SHP77 (cell line): ENCODE measurements at places on chromosomes 4 and X.

GRCh38 chr4:137678796-137679195 is 146.5 kb upstream of the PCDH18 start:
- DNase-seq: no peak

GRCh38 chrX:17501746-17502145 is 126.7 kb downstream of the NHS start:
- no peak for DNase-seq

DNA sequence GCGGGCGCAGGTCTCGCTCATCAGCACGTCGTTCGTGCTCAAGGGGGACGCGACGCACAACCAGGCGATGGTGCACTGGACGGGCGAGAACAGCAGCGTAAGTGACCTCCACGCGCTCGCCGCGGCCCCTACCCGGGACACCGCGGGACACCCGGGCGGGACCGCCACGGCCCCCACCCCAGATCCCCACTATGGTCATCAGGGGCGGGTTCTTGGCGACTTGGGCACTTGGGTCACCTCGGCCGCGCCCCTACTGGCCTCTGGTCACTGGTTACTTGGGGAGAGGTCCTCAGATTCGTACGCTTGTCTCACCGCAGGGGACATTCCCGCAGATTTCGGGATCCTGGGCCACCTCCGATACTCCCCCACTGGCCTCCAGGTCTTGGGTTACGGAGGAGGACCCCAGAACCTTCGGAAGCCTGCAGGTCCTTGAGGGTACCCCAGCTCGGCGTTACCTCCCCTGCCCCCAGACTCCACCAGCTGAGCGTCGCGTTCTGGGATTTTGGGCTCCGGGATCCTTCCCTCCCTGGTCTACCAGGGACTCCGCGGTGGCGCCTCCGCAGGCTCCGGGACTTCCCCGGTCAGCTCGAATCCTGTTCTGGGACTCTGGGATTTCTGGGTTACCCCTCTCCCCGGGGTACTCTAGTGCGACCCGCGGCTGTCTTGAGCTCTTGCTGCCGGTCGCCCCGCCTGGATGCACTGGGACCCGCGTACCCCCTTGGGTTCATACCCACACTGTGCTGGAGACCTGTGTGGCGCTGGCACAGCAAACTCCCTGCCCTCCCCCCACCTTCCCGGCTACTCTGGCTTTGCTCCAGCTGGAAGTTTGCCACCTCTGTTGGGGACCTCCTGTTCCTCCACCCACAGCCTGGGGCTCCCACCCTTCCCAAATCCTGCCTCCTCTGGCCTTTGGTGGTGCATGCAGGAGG is 956 bp downstream of the SORCS2 start:
- DNase-seq: no peak

DNA sequence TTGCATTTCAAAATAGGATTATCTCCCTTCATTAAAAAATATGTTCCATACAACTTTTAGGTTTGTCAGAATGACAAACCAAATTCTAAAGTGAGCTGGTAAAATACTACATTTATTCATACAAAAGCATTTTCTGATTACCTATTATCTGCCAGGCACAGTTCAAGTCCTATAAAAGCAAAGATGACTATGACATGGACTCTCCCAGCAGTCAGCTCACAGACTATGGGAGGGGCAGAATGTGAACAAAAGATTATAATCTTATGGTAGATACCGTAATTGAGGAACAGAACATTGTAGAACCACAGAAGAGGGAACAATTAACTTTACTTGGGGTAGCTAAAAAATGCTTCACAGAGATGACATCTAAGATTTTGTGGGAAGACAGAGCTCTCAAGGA is 12.4 kb downstream of the PAQR3 start:
- no peak for DNase-seq

DNA sequence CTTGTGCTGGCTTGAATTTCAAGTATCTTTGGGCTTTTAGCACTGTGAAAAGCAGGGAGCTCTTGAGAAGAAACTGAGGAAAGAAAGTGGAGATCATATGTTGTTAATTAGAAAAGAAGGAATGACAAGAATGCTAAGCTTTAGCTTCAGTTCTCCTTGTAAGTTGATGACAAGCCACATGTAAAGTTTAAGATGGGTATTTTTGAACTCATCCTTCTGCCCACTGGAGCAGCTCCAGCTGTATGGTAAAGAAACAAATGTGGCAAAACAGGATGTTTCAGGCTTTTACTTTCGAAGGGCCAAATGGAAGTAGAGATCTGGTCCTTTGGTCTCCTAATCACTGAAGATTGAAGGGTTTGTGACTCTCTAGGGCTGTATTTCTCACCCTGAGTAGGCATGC is 137.8 kb downstream of the GUCY2F start:
- no peak for DNase-seq

DNA sequence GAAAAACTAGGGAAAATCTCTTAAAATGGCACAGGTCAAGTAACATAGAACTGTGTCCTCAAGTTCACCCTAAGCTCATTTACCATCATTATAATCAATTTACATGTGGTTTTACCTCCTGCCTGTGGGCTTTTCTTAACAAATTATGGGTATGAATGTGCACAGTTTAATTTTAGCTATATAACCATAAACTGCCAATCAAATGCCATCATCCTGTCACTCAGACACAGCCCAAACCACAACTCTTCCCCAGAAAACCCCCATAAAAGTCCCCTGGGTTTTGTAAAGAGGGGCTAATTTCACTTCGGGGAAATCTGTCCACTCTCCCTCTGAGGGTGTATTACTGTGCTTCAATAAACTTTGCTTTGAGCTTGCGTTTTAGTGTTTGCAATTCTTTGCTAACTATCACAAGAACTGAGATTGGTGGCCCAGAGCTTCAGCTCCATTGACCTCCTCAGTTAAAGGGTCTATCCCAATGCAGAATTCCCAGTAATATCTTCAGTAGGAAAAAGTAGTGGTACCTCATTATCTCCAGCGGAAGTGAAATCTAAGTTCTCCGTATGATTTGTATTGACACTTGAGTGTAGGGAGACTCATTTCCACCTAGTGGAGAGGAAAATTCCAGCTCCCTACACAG is 394.6 kb downstream of the SPOCK3 start:
- no peak for DNase-seq

GRCh38 chr4:168569931-168570276 is 73.1 kb downstream of the PALLD start:
- no peak for DNase-seq

DNA sequence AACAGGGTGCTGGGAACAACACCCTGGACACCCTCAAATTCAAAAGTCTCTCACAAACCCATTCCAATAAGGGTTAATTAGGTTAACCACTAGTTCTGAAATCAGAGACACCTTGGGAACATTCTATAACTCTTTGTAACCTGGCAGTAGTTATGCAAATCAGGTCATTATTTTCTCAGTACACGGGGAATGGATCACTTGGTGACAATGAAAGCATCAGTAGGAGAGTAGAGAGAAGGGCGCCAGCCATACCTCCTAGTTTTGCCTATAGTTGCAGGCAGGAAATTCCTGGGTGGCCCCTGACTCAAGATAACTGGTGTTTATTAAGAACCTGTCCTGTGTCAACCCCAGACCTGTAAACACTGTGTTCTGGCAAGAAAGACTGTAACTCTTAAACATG is 2.5 kb downstream of the CCDC110 start:
- no peak for DNase-seq

GRCh38 chrX:12898073-12898472 is 8.3 kb upstream of the TLR8 start:
- no peak for DNase-seq

DNA sequence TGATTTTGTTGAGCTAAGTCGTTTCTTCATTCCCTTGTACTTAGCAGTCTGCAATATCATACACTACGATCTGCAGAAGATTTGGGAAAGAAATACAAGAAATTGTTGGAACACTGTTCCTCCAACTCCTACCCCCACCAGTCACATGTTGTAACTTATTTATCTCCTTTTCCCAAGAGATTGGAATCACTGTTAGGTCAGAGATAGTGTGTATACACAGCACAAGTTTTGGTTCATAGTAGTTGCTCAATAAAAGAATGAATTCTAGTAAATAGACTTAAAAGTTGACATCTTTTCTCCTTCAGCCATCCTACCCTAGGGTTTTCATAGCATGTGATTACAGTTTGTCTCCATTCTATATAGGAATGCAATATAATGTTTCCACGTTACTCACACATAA is 68.8 kb downstream of the ARFIP1 start:
- no peak for DNase-seq

DNA sequence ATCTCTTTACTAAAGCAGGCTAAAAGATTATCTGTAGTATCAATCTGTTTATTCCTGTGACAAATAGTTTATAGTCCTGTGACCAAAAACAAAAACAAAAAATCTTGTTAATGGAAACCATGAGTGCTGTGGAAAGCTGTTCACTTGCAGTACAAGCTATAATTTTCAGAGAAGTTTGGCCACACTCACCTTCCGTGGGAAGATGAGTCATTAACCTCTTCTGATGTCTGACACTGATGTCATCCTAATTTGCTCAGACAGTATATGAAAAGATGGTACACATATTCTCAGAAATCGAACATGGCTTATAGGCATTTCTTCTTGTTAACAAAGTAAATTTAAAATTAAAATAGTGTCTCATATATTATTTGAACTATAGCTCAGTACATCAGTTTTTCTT is 19.9 kb upstream of the ENPP6 start:
- no peak for DNase-seq

- DNase-seq: no peak
Observed at GRCh38 chr4:152609481-152609880, 70.3 kb downstream of the TMEM154 start.

GRCh38 chr4:163493643-163494359 is 689 bp upstream of the TMA16 start:
- DNase-seq: no peak

DNA sequence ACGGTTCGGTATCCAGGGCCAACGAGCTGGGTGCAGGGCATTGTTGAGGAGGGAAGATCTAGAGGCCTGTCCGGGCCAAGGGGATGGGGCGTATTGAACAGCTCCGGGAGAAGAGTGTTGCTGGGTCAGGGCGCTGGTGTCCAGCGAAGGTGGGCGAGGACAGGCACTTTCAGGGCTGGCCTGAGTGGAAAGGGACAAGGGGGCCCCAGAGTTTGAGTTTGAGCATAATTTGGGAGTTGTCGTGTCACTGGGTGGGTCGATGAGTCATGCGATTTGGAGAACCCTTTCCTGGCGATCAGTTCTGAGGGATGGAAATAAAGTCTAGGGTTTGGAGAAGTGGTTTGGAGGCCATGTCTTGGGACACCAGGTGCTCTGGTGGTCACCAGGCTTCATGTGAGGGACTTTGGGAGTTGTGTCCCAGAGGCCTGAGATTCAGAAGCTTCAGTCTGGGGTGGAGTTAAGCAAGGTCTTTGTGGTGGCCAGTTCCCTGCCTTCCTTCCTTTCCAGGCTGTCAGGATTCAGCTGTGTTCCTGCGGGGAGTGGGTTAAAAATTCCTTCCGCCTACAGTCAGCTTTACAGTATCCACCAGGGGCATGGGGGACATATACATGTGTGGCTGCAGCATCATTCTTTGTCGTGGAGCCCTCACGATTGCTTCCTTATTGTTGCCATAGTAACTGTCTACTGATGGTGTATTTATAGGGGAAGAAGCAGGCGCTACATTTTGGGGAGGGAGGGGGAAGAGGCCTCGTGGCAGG is 504 bp downstream of the PRRG3 start:
- no peak for DNase-seq

DNA sequence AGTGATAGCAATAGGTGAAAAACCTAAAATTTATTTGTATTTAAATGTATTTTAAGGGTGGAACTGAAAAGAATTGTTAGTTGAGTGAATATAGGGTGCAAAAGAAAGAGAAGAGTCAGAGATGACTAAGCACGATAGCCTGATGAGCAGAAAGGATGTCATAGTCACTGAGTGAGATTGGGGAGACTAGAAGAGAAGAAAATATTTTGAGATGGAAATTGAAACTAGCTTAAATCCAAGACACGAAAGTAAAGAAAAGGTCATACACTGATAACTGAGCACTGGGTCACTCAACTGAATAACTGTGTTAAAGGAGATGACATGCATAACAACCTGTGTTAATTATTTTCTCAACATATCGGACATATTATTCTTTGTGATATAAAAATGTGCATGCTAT is 55.5 kb downstream of the SPANXN4 start:
- DNase-seq: no peak

GRCh38 chr4:176425035-176425434 is 105.3 kb downstream of the SPCS3 start:
- DNase-seq: no peak

- no peak for DNase-seq
Observed at GRCh38 chr4:37715889-37716402, 29.8 kb upstream of the RELL1 start.

DNA sequence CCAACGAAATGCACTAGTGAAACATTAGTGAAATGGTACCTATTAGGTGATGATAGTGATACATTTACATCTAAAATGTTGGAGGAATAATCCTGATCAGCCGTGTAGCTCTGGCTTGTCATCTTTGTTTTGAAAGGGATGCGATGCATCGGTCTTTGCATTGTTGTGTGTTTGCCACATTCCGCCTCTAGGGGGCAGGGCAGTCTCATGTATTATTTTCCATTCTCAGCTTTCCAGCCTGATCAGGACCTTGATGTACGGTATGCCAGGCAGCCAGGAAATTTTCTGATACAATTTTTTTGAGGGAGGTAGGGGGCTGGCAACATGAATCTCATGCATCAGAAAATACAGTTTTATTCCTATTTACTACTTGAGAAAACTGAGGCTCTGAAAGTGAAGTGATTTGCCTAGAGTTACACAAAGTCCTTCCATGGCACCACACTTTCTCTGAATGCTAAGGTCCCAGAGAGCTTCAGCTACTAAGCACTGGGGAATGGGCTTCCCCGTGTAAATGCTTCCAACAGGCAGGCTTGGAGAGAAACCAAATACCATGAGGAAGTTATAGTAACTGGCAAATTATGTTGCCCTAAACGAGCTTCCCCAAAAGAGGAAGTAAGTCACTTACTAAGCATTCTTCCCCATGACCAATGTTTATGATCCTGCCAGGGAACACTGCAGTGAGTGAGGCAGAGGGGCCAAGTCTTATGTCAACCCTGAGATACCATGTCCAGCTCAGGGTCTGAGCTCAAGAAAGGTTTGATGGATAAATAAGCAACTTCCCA is 31.8 kb upstream of the IQSEC2 start:
- DNase-seq: peak; percentile 56

- DNase-seq: no peak
Observed at GRCh38 chr4:104868958-104869357, 277.7 kb upstream of the TET2 start.

- no peak for DNase-seq
Observed at GRCh38 chr4:18566970-18567799, 545.6 kb upstream of the LCORL start.

GRCh38 chrX:153944800-153945150 is 332 bp upstream of the RENBP start:
- DNase-seq: no peak

DNA sequence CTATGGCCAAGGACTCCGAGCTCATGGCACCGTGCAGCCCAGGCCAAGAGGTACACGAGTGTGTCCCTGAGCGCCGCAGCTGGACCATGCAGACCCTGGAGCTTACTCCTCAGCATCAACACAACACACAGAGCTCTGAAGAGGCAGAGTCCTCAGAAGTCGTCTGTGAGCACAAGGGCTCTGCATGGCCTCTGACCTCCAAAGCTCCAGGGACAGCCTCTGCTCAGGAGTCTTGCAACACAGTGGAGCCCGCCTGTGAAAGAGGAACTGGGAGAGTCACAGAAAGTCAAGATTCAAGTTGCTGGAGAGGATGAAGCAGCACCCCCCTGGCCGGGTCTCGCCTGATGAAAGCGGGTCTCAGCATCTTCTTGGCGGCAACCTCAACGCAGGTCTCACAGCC is 2.9 kb downstream of the LRPAP1 start:
- DNase-seq: no peak
